GM19239 (cell line): ENCODE measurements at places on chromosomes 7 and 10.

DNA sequence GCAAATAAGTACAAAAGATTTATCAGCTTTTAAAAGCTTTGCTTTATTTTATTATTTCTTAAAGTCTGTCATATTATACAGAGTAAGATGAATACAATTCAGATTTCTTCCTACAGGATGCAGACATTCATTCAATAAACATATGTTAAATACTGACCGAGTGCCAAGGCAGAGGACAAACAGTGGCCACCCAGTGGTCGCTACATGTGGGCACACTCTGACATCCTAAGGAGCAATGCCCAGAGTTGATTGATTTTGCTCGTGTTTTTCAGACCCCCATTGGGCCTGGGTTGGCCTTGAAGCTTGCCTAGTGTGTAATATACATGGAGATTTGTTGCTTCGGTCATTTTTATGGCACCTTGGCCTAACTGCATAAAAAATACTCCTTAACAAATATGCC lies 201.2 kb downstream of the CCDC3 start:
- DNase-seq, result no peak

DNA sequence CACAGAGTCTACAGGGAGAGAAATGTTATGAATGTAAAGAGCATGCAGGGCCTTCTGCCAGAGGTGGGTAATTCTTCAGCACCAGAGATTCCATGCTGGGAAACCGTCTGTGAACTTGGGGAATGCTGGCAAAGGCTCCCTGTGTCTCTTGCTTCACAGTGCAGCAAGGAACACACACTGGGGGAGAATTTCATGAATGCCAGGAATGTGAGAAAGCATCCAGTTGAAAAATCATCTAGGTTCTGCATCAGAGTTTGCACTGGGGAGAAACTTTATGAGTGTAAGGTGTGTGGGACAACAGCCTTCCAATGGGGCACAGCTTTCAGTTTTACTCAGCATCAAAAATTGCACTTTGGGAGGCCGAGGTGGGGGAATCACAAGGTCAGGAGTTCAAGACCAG lies 224.3 kb upstream of the IGFBP3 start:
- DNase-seq, result no peak

DNA sequence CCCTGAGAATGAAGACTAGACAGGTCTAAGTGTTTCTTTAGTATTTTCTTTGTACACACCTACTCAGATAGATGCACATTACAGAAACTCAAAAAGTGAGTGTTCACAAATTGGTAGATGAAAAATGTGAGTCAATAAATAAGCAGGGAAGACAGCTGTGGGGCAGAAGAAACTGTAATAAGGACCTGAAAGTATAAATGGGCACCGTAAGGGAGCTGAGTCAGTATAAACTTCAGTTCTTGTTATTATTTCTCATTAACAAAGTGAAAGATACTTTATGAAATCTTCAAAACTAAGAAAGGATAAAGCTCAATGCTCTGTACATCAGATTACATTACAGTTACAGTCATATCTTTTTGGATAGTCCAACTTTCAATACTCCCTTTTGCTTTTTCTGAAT lies 2.5 kb downstream of the MTPN start:
- DNase-seq, result no peak

- DNase-seq, result no peak
Observed at GRCh38 chr7:106111655-106112117, 426 bp downstream of the SYPL1 start.

DNA sequence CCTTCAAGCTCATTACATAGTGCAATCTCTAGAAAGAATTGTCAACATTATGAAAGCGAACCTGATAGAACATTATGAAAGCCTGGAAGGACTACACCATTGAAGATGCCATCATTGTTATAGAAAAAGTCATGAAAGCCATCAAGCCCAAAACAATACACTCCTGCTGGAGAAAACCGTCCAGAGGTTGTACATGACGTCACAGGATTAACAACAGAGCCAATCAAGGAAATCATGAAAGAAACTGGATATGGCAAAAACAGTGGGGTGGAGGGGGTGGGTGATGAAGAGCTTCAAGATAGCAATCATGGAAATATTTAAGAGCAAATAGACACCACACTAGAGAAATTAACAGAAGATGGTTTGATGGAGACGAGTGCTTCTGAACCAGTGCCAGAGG lies 45.7 kb downstream of the TOMM7 start:
- DNase-seq, result no peak

DNA sequence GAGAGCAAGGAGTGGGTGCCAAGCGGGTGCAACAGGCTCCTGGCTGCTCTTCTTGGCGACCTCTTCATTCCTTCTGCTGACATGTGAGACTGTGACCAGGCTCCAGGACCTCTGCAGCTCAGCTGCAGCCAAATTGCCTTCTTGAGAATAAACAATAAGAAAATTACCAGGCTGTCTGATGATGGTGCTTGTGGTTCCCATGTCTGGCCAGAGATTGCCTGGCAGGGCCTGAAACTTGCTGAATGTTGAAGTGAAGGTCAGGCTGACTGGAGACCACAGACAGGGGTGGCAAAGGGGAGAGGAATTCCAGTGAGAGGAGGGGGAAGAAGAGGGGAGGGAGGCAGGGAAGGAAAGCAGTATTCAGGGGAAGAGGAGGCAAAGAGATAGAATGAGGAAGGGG lies 497.4 kb upstream of the PODXL start:
- no peak for DNase-seq

DNA sequence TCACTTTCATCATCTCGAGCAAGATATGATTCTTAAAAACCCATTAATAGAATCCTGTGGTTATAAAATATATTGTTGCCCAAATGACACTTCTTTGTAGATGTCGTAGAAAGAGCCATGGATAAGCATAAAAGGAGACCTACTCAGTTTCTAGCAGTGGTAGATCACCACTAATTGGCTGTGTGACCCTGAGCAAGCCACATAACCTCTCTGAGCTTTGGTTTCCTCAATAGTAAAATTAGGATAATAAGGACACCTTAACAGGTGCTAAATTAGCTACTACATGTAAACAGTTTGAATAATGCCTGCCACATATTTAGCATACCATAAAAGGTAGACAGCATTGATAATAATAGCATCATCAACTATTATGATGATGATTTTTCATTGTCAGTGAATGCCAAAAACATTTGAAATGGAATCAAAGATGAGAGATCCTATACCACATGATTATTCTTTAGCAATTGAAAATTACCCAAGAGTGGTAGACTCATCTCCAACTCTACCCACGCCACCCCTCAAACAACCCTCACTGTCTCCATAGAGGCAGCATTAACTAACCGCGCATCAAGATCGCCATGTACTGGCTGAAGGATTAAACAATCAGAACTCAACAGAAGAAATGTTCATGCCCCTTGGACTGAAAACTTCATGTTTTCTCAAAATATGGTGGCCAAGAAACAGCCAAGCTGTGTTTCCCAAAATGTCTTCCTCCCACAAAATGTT lies 45.8 kb downstream of the CHST15 start:
- no peak for DNase-seq

GRCh38 chr10:121324678-121325213 lies 273.5 kb downstream of the FGFR2 start:
- DNase-seq, result no peak

DNA sequence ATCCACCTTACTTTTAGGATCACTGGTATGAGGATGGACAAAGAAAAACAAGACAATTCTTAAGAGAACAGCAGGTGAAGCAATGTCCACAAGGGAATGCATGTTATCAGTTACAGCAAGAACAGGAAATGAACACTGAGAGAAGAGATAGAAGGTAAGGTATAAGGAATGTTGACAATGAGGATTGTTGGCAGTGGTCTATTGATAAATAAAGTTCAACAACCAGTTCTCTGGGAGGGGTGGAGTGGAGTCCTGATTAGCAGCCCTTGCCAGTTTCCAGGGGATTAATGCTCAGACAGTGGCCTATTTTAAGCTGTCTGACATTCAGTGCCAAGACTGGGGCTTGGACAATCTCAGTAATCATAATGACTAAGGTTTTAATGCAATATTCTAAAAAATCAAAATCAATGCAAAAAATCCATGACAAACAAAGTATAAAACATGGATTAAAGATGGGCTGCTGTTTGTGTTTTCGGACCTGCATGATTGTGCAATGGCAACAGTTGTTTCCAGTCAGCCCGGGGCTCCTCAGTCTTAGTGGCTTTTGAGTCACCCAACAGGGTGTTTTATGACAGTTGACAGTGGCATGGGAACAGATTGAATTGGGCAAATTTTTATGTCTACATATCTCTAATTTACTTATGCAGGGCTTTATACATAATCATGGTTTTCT lies 13.8 kb upstream of the AKR1B1 start:
- DNase-seq, result no peak

DNA sequence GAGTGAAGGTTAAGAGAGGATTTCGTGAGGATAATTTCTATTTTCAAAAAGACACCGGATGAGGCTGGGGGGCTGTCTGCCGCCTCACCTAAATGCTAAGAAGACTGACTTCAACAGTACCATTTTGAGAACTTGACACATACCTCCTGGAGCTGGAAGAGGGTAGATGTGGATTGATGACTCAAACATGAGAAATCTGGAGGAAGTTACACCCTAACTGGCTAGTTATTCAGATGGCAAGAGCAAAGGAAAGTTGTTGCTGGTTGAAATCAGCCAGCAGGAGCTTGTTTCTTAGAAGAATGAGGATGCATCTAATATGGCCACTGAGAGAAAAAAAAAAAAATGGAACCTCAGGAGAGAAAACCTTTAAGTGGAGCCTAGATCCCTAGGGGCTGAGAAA lies 76.2 kb upstream of the KIAA1217 start:
- DNase-seq, result no peak

- peak; percentile 75 for DNase-seq
Observed at GRCh38 chr7:27179503-27180430, 5.3 kb downstream of the HOXA11 start.

- no peak for DNase-seq
Observed at GRCh38 chr7:98618786-98619185, 1.7 kb downstream of the NPTX2 start.

GRCh38 chr7:2608921-2609411 lies 22.8 kb upstream of the TTYH3 start:
- DNase-seq, result peak; percentile 79
